ENCODE measurements at places on chromosomes 4 and X.

DNA sequence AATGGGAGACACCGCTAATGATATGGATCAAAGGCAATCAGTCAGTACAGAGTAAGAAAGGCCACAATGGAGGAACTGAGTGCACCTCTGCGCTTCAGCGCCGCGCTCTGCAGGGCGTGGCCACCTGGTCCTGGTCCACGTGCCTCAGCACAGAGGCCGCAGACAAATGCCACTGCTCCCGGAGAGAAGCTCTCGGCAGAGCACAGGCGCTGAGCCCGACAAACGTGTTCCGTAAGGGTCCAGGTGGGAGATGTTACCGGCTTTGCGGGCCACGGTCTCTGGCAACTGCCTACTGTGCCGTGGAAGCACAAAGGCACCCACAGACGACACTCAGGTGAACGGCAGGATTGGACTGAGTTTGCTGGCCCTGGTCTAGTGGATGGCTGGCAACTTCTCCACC lies 68.9 kb downstream of the ACOX3 start:
- no peak for DNase-seq

DNA sequence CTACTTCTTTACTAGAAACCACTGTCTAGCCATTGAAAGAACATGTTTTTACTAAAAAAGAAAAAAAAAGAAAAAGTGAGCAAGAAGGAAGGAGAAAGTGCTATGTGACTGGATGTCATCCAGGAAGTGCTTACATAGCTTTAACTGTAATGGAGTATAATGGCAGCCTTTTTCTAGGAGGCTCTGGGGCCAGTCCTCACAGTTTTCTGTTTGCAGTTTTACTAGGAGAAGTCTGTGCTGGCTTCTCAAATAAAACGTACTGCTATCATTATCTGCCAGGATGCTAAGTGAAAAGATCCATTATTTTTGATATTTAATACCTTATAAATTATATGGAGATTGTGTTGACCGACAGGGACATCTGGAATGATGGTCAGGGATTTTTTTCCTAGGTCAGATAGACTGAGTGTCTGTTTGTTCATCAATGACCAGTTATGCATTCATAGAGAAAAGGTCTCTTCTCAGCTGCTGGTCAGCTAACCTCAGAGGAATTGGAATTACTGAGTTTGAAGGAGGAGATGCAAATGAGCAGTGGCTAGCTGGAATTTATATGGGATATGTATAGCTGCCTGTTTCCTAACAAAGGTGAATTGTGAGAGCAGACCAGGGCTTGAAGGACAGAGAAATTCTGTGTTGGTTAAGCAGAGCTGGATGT lies 21.7 kb downstream of the LPAR4 start:
- no peak for DNase-seq

DNA sequence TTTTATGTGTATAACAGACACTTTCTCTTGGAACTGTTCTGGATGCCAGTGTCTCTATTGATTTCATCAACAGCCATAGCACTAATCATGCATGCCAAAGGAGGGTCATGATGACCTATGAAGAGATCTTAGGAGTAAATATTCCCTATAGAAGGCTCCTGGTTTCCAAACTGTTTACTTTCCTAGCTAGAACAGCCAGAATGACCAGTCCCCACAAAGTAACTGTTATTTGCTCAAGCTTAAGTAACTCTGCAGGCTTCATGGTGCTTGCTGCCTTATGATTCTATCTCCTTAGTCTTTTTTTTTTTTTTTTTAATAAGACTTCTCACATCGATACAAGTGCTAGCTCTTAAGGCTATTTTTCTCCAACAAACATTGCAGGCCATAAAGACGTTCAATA lies 12.4 kb downstream of the S100G start:
- DNase-seq, result no peak

GRCh38 chr4:101295691-101296090 lies 51.6 kb downstream of the PPP3CA start:
- DNase-seq, result no peak

- no peak for DNase-seq
Observed at GRCh38 chrX:151723156-151723760, 7.4 kb downstream of the FATE1 start.

GRCh38 chr4:40842318-40842717 lies 92.6 kb downstream of the NSUN7 start:
- no peak for DNase-seq

GRCh38 chrX:136191171-136191570 lies 43.8 kb downstream of the FHL1 start:
- no peak for DNase-seq

DNA sequence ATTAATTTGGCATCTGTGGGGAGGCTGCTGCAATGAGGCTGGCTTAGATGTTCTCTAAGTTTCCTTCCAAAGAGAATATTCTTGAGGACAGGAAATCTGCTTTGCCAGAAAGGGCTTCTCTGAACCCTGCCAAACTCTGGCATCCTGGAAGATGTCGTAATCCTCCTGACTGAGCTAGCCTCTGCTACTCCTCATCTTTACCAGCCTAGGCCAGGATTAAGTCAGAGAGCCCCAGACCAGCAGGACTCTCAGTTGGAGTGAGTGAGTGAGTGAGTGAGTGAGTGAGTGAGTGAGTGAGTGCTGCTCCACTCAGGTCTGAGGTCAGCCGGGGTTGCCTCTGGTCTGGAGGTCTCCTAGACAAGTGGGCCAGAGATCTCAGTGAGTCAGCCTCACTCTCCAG lies 104.9 kb upstream of the SOD3 start:
- no peak for DNase-seq
